ENCODE measurements at places on chromosomes 6 and 20.

- no peaks in the 10 kb centered on the region for H3K36me3 ChIP-seq
- no peak overlapping the region for H3K27ac ChIP-seq
- peaks cover 4% of the 10 kb centered on the region for H3K4me1 ChIP-seq
- DNase-seq, result no peak
Measured at GRCh38 chr6:137304020-137304780, 85.0 kb upstream of the IFNGR1 start.

GRCh38 chr20:50744143-50744792 is 12.9 kb downstream of the PARD6B start:
- H3K36me3 ChIP-seq, result peaks cover 8% of the 10 kb centered on the region
- no peak overlapping the region for H3K4me3 ChIP-seq
- peaks cover 97% of the 10 kb centered on the region for H3K4me1 ChIP-seq
- peak overlapping the region; percentile 88 for H3K27ac ChIP-seq
- peak; percentile 68 for DNase-seq
- no peaks in the 10 kb centered on the region for H3K27me3 ChIP-seq

GRCh38 chr20:59820204-59821041 is 113.0 kb downstream of the SYCP2 start:
- H3K27ac ChIP-seq, result no peak overlapping the region
- no peak for DNase-seq
- H3K4me1 ChIP-seq, result no peaks in the 10 kb centered on the region
- no peak overlapping the region for H3K4me3 ChIP-seq
- no peaks in the 10 kb centered on the region for H3K27me3 ChIP-seq

DNA sequence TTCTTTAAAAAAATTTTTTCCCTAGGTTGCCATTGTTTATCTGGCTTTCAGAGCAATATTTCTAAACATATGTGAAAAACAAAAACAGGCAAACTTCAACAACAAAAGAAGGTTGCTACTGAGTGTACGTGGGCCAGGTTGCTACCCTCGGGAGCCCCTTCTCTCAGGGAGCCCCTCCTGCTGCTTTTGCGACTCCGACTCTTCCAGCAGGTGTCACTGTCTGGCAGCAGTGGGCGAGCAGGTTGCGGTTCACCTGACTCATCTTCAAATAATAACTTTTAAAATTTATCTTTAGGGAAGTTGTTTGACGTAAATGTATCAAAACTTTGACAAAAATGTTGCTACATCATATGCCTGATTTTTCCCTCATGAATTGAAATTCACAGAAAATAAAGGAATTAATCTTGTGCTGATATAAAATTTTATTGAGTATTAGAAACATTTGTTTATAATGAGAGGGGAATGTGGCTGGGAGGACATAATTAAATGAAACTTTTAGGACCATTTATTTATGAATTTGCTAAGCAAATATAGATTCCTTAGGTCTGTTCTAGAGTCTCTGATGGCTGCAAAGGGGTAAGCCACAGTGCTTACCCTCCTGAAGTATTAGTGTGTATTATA is 138.8 kb downstream of the HIVEP1 start:
- H3K4me1 ChIP-seq, result no peaks in the 10 kb centered on the region
- H3K27ac ChIP-seq, result peak overlapping the region; percentile 4
- H3K36me3 ChIP-seq, result no peaks in the 10 kb centered on the region
- H3K4me3 ChIP-seq, result no peak overlapping the region
- H3K27me3 ChIP-seq, result no peaks in the 10 kb centered on the region

- no peak overlapping the region for H3K4me3 ChIP-seq
- no peak overlapping the region for H3K27ac ChIP-seq
- H3K4me1 ChIP-seq, result no peaks in the 10 kb centered on the region
- no peaks in the 10 kb centered on the region for H3K36me3 ChIP-seq
Measured at GRCh38 chr6:55511122-55511800, 67.7 kb downstream of the HMGCLL1 start.

DNA sequence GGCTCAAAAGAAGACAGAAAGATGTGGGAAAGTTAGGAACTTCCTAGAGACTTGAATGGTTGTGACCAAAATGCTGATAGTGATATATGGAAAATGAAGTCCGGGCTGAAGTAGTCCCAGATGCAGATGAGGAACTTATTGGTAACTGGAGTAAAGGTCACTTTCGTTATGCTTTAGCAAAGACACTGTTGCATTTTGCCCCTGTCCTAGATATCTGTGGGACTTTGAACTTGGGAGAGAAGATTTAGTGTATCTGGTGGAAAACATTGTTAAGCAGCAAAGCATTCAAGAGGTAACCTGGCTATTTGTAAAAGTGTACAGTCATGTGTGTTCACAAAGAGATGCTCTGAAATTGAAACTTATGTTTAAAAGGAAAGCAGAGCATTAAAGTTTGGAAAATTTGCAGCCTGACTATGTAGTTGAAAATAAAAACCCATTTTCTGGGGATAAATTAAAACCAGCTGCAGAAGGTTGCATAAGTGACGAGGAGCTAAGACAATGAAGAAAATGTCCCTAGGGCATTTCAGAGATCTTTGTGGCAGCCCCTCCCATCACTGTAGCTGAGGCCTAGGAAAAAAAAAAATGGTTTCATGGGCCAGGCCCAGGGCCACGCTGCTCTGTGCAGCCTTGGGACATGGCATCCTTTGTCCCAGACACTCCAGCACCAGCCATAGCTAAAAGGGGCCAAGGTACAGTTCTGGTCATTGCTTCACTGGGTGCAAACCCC is 1692.2 kb downstream of the HACE1 start:
- DNase-seq, result no peak
- no peak overlapping the region for H3K27ac ChIP-seq
- no peaks in the 10 kb centered on the region for H3K27me3 ChIP-seq
- H3K36me3 ChIP-seq, result no peaks in the 10 kb centered on the region

DNA sequence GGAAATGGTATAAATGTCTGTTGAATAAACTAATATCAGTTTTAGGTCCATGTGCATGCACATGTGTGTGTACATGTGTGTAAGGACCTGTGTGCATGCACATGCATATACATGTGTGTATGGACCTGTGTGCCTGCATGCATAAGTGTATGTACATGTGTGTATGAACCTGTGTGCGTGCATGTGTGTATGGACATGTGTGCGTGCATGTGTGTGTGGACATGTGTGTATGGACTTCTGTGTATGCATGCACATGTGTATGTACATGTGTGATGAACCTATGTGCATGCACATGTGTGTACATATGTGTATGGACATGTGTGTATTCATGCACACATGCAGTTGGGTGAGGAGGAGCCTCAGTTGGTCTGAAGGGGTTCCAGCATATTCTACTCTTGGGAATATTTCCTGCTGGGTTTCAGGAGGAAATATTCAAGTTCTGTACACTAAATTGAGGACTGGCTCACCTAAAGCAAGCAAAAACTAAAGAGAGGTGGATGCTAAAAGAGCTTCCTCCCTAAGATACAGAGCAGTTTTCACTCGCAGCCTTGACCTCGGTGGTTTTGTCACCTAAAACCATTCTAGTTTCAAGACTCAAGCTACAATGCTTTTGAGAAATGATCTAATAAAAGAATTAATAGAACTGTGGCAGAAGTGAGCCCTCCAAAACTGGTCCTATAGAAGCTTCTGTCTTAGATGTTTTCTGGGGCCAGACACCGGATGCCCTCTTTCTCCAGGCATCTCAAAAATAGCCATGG is 742.8 kb downstream of the MAFB start:
- DNase-seq, result no peak
- H3K36me3 ChIP-seq, result no peaks in the 10 kb centered on the region
- H3K27me3 ChIP-seq, result no peaks in the 10 kb centered on the region
- no peak overlapping the region for H3K27ac ChIP-seq
- no peaks in the 10 kb centered on the region for H3K4me1 ChIP-seq

- H3K4me1 ChIP-seq, result no peaks in the 10 kb centered on the region
- no peak overlapping the region for H3K27ac ChIP-seq
- no peak overlapping the region for H3K4me3 ChIP-seq
- DNase-seq, result no peak
- H3K36me3 ChIP-seq, result no peaks in the 10 kb centered on the region
Measured at GRCh38 chr20:57047281-57048026, 219.0 kb downstream of the BMP7 start.

Measured in stomach (tissue), 19 donors.